ENCODE measurements at places on chromosomes 1 and 21.

DNA sequence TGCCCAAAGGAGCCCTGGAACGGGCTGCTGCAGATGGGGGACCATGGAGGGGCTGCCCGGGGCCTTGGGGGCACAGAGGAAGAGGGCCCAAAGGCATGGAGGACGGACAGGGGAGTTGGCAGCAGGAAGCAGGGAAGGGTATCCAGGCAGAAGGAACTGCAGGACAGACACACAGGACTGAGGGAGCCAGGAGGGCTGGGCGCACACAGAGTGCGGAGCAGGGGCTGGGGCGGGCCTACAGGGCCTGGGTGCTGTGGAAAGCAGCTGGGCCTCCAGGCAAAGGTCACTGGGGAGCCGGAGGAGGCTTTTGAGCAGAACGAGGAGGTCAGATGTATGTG is 28.1 kb downstream of the KRTAP10-1 start:
- no peak for DNase-seq

- no peak for DNase-seq
These were observed 7.6 kb downstream of the SLC19A2 start for GRCh38 chr1:169478094-169478672.

GRCh38 chr21:17679002-17679600 is 66.4 kb upstream of the BTG3 start:
- DNase-seq, result no peak

GRCh38 chr1:160030657-160031364 is 979 bp downstream of the PIGM start:
- DNase-seq, result no peak

DNA sequence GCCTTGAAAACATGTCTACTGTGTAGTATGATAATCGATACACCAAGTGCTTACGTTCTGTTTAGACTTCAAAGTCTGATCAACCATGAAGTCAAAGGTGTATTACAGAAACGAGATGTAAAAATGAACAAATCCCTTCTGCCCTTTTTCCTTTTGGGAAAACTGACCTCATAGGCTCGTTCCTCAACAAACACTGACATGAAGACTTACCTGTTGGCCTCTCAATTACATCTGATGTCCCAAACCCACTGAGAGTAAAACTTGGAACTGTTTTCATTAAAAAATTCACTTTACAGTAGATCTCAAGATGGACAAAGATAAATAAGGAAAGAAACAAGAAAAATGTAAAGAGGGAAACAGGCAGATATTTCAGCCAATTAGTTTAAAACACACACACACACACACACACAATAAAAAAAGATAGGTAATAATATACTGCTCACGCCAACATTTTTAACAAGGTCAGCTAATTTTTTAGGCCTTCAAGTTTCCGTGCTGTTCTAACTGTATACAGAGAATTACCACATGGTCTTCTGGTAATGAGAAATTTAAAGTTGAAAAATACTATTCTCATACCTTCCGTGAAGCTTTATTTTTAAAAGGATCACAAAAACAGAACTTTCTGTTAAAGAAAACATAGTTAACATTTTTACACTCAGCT is 2.1 kb downstream of the HMGN1 start:
- no peak for DNase-seq

- no peak for DNase-seq
These were observed 46.0 kb downstream of the TRAPPC10 start for GRCh38 chr21:44057960-44058651.

GRCh38 chr1:104072915-104073371 is 323.2 kb downstream of the AMY1C start:
- DNase-seq, result no peak

GRCh38 chr1:63864224-63864641 is 90.4 kb downstream of the ROR1 start:
- DNase-seq, result no peak

DNA sequence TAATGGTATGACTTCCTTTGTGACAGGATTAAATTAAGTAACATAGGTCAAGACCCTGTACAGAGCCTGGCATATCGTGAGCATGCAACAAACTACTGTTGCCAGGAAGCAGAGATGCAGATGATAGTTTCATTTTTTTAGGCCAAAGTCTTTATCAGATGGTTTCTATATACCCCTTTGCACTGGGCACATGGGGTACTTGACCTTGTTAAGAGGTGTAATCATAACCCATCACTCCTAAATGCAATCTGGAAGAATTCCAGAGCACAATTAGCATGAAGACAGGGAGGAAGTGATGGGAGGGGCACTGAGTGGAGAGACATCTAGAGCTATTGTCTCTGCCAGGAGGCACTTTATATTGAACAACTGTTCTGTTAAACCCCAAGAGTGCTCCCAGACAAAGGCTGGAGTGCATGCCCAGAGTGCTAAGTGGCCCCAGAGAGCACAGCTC is 22.1 kb downstream of the ZBTB17 start:
- no peak for DNase-seq

DNA sequence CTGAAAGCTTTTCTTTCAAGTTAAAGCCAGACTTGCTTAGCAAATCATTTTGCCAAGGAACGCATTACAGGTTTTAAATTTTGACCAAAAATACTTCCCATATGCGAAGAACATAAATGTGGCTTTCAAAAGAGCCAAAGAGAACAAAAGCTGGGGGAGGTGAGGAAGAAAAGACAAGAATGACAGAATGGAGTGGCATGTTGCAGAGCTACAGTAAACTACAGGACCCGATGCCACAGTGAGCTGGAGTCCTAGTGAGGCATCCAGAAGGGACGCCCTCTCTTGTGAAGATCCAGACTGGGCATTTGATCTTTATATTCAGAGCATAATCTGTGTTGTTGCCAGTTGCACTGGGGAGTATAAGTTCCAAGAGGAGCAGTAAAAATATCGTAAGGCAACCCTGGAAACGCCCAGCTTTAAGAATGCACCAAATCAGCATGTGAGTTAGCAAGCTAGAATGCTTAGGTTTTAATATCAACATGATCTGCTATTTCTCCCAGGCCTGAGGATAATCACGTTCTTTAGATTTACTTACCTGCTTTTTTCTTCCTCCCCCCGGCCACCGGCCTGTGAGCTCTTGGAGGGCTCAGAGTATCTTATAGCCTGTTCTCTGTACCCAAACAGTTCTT is 48.4 kb upstream of the HOOK1 start:
- no peak for DNase-seq

DNA sequence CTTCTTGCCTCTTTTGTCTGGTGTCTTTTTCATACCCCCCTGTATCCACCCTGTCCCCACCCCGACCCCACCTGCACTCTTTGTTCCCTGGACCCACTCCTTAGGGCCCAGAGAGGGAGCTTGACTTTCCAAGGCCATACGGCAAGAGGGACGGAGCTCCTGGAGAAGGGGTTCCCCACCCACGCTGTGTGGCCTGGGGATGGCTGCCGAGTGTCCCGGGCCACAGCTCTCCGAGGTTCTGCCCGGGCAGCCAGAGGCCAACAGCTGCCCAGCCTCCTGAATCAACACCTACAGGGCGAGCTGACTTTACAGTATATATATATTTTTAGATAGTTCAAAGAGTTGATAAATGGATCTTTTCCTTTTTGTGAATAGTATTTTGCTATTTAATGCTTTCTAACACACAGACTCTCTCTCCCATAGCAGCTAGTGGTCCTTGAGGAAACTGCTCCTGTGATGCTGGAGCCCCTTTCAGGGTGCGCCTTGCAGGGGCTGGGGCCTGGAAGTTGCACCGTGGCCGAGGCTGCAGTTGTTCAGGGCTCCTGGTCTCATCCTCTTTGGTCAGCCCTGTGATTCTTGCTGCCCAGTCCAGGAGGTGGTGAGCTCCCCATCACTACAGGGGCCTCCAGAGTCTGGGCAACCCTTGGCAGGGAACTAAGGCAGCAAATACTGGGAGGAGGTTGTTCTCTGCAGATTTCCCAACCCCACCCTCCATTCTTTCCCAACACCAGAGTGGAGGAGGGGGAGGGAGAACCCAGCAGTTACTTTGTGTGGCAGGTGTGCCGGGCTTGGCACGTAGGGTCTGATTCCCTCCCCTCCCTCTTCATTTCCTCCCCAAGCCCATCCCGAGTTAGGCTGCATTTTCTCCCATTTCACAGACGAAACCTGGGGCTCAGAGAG is 321.6 kb downstream of the PTPRU start:
- no peak for DNase-seq

GRCh38 chr1:7407980-7408770 is 362.9 kb upstream of the VAMP3 start:
- DNase-seq, result no peak

All from mesothelial cell of epicardium (in vitro differentiated cells).